SHP77 treated with DMSO at 0.1 percent for 48 hours (cell line): ENCODE measurements at places on chromosomes 11 and 22.

DNA sequence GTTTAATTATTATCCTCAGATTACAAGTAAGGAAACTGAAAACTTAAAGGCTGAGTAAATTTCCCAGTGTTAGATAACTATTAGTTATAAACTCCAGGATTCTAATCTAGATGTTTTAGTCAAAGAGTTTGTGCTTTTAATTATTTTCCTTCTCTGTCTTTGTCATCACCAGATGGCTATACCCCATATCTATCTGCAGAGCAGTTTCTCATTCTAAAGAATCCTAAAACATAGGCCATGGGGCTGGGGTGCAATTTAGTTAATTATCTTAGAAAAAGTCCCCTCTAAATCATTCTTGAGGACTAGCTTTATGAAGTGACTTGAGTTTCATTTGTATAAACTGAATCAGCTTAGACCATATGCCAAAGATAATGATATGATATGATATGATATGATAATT, 556.3 kb upstream of the ANO5 start:
- no peak for DNase-seq

- DNase-seq, result no peak
Measured at GRCh38 chr22:50206599-50206998, 5.8 kb downstream of the SELENOO start.

DNA sequence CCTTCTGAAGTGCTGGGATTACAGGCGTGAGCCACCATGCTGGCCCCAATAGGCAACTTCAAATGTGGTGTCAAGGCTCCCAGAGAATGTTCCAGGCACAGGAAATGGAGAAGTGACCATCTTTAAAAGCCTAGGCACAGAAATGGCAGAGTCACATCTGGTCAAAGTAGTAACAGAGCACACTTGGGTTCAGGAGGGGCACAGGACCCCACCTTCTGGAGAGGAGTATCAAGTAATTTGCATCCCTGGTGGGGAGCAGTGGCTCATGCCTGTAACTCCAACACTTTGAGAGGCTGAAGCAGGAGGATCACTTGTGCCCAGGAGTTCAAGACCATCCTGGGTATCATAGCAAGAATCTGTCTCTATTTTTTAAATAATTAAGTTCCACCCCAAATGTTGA, 29.2 kb downstream of the SERHL2 start:
- DNase-seq, result no peak

- no peak for DNase-seq
Measured at GRCh38 chr11:70734379-70734778, 336.1 kb downstream of the CTTN start.

- no peak for DNase-seq
Measured at GRCh38 chr22:33605666-33606065, 314.6 kb downstream of the LARGE1 start.

GRCh38 chr11:5887172-5887571, 5.8 kb upstream of the OR52E5 start:
- no peak for DNase-seq

DNA sequence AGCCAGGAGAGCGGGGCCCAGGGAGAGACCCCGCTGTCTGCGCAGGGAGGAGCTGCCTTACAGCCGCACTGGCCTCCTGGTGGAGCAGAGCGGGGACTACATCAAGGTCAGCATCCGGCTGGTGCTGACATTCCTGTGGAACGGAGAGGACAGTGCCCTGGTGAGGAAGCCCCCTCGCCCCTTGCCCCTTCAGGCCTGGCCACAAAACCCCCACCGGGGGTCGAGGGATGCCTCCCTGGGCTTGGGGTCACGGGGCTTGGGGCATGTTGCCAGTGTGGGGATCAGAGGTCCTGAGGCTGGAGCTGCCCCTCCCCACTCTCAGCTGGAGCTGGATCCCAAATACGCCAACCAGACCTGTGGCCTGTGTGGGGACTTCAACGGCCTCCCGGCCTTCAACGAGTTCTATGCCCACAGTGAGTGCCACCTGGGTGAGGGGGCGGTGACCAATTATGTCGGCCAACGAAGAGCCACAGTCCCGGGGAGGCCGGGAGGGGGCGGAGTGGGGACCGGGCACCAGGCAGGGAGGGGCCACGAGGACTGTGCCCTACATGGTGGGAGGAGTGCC, 4.2 kb downstream of the MUC5B start:
- DNase-seq, result no peak

DNA sequence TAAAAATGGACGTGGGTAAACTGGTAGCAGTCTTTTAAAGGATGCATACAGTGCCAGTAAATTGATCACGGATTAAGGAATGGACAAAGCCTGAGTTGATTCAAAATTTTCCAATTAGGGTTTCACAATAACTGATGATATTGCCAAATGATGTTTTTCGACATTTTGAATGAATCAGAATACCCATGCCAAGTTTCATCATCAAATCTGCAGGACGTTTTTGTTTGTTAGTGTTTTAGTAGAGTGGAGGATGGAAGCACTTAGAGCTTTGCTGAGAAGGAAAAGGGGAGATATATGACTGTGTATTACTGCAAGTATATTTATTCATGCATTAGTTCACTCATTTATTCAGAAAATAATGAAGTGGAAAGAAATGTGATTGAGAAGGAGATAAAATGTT, 78.3 kb downstream of the SLC17A6 start:
- no peak for DNase-seq

DNA sequence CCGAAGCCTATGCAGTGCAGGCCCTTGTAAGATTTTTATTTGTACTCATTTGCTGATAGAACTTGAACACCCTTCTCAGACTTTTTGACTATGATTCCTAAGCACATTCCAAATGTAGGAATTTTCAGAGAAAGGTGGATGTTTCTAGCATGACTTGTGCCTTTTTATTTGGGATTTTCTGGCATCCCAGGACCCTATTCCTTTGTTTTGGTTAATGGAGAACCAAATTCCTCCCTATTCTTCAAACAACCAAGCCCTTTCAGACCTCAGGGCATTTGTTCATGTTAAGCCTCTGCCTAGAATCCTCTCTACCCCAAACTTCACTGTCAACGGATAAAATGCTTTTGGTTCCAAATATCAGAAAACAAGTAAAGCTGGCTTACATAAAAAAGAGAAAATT, 371.1 kb downstream of the DDX10 start:
- no peak for DNase-seq

DNA sequence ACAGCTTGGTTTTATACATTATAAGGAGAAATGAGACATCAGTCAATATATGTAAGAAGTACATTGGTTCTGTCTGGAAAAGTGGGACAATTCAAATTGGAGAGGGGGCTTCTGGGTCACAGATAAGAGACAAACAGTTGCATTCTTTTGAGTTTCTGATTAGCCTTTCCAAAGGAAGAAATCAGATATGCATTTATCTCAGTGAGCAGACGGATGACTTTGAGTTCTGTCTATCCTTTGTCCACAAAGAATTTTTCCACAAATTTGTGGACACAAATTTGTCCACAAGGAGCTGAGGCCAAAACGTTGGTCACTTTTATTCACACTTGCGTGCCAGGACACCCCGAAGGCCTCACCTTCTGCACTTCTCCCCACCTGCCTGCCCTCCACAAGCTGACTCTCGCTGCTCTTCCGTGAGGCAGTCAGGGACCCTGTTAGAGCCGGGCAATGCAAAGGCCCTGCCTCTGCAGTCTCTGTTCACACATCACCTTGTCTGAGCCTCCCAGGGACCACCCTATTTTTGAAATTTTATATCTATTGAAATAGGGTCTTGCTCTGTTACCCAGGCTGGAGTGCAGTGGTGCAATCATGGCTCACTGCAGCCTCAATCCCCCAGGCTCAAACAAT, 20.5 kb downstream of the IL17REL start:
- no peak for DNase-seq

- no peak for DNase-seq
Measured at GRCh38 chr11:64697663-64698375, 25.2 kb downstream of the NRXN2 start.

GRCh38 chr11:1203505-1204271, 19.2 kb upstream of the MUC5B start:
- DNase-seq, result no peak

- DNase-seq, result no peak
Measured at GRCh38 chr11:128251140-128251539, 336.2 kb downstream of the ETS1 start.

- no peak for DNase-seq
Measured at GRCh38 chr11:20008871-20009644, 151.2 kb downstream of the DBX1 start.

DNA sequence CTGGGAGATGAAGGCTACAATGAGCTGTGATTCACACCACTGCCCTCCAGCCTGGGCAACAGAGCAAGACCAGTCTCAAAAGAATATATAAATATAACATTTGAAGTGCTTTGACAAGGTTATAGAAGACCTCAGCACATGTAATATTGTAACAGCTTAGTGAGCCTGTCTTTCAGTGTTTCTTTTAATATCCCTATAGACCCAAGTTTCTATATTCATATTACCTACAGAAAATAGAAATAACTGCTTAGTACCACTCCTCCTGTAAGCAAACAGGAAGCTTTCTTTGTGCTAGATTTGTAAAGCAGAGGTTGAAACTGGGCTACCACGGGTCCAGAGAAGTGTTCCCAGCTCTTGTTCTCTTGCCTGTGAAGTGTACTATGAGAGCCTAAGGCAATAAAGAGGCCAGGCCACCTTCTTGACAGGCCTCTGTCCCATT, 68.2 kb downstream of the PPP2R1B start:
- DNase-seq, result no peak

DNA sequence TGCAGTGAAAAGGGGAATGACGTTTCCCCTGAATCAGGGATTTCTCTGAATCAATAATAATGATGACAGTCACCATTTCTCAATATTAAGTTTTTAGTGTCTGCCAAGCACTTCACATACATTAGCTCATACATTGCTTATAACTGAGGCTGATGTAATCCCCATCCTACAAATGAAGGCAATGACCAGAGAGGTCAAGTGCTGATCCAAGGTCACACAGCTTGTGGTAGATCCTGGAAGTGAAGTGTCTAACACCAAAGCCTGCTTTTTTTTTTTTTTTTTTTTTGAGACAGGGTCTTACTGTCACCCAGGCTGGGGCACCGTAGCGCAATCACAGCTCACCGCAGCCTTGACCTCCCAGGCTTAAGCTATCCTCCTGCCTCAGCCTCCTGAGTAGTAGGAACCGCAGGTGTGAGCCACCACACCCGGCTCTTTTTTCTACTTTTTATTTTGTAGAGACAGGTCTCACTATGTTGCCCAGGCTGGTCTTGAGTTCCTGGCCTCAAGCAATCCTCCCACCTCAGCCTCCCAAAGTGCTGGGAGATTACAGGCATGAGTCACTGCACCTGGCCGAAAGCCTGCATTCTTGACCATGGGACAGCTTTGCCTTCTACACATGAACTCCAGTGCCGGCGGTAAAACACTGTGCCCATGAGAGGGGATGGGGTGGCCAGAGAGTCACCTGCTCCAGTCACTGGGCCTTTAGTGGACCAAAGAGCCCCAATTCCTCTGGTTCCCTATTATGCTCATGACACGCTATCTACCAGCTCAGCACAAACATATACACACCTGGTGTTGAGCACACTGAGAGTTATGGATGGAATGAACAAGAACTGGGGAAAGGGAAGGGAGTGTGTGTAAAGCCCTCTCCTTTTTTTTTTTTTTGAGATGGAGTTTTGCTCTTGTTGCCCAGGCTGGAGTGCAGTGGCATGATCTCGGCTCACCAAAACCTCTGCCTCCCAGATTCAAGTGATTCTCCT, 17.4 kb downstream of the ARHGAP1 start:
- DNase-seq, result no peak

- no peak for DNase-seq
Measured at GRCh38 chr22:37242395-37242918, 1.6 kb downstream of the RAC2 start.

DNA sequence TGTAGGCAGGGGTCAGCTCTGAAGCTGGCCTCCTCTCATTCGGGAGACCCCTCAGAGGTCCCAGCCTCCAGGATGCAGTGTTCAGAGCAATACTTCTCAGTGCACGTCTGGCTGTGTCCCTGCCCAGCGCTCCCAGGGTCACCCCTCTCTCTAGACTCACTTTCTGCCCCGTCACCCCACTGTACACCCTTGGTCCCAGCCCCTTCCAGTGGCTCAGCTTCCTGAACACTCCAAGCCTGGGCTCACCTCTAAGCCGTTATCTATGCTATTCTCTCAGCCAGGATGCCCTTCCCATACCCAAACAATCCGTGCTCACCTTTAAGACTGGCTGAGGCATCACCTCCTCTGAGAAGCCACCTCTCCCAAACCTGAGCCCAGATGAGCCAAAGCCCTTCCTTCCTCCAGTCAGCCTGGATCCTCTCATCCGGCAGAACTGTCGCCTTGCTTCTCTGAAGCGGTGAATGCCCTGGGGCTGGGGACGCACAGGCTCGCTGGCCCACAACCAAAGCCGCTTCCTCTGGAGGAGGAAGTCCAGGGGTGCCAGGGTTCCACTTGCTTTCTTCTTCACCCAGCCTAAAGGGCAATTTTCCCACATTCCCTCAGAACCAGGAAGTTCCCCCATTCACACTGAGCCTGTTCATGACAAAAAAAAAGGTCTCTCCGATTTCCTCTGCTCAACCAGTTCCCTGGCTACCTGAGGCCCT, 13.7 kb upstream of the CDKN1C start:
- DNase-seq, result no peak

DNA sequence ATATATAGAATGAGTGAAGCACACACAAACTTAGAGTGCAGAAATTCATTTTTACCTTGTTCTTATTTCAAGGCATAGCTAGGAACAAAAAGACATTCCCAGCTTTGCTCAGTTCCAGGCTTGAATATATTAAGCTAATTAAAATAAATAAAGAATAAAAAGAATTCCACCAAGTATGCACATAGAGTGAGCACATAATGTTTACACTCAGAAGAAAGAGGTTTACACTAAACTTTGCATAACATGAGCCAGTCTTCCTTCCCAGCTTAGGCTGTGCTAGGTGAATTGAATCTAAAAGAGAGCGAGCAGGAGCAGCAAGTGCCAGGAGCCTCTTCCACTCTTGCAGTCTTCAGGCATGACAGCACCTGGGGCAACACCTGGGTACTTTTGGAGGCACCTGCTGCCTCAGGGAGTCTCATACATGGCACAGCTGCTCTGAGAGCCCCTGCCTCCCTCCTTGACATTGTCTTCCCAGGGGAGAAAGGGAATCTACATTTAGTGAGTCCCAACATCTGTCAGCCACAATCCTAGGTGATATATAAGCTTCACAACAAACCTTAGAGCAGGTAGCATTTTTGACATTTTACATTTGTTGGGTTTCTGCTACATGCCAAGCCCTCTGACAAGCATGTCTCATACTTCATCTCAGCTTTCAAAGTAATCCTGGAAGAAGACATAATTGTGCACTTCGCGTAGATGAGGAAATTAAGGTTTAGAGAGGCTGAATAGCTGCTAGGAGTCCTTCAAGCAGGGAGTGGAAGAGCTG, 732.7 kb upstream of the TENM4 start:
- no peak for DNase-seq
